Stomach (tissue), 19 donors: ENCODE measurements at places on chromosomes 1 and 21.

- no peak for DNase-seq
These were observed 50.4 kb upstream of the HNRNPU start for GRCh38 chr1:244914761-244915160.

GRCh38 chr1:217734973-217735372 is 103.8 kb downstream of the SPATA17 start:
- DNase-seq: no peak

DNA sequence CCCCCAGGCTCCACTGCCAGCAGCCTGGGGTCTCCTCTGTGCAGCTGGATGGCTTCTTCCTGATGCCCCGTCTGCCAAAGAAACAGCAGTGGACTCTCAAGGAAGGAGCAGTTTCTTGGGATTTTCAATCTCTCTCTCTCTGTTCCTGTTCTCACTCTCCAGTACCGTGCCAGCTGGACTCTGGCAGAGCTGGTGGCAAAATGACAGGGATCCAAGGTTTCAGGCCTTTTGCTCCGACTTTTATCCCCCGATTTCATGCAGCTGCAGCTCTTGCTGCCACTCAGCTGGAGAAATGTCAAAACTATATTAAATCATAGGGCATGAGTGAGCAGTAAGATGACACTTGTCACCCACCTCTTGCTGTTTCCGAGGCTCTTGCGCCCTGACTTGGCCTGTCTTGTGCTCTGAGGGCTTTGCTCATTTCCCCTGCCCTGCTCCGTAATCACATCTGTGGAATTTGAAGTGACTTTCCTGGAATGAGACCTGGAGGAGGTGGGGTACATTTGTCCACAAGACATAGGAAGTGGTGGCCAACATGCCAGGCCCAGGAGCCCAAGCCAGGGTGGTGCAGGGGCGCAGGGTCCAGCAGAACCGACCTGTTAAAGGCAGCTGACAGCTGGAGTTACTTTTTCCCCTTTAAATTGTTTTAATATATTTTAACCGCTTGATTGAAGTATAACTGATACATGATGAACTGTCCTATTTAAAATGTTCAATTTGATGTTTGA is 576.2 kb downstream of the PTPRU start:
- DNase-seq: no peak

- DNase-seq: peak; percentile 68
These were observed 2.2 kb downstream of the TMEM200B start for GRCh38 chr1:29121516-29121935.

DNA sequence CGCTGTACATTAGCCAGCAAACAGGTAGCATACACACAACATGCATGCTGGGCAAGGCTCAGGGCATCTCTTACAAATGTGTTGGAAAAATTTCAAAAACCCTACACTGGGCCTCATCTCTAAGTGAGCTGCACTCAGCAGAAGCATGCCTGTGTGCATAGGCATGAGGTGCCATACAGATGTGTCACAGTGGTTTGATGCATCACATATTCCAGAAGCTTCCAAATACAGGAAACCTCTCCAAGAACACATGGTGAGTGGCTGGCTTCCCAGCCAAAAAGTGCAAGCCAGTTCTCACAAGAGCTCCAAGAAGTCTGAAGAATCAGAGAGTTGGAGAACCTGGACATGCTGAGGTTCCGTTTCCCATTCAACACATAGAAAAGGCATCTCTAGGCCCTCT is 58.3 kb downstream of the CD46 start:
- DNase-seq: no peak

GRCh38 chr1:7060745-7061144 is 275.5 kb downstream of the CAMTA1 start:
- no peak for DNase-seq

DNA sequence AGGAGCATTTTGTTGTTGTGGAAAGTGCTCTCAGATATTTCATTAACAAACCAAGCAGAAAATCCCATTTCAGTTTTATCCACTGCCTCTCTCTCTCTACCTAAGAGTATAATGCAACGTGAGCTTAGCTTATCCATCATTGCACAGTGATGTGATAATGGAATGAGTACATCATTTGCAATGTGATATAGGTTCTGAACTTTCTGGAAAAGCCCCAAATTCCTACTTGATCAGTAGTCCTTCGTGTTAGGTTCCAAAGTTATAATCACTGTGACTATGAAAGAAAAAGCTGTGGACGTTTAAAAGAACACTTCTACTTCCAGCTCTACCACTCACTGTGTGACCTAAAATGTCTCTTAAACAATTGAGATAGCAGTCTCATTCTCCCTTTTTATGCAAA is 76.4 kb upstream of the PRMT6 start:
- no peak for DNase-seq

GRCh38 chr1:75980972-75981897 is 49.0 kb upstream of the ASB17 start:
- no peak for DNase-seq

- DNase-seq: peak; percentile 77
These were observed 504.5 kb downstream of the LMO4 start for GRCh38 chr1:87833166-87833565.

DNA sequence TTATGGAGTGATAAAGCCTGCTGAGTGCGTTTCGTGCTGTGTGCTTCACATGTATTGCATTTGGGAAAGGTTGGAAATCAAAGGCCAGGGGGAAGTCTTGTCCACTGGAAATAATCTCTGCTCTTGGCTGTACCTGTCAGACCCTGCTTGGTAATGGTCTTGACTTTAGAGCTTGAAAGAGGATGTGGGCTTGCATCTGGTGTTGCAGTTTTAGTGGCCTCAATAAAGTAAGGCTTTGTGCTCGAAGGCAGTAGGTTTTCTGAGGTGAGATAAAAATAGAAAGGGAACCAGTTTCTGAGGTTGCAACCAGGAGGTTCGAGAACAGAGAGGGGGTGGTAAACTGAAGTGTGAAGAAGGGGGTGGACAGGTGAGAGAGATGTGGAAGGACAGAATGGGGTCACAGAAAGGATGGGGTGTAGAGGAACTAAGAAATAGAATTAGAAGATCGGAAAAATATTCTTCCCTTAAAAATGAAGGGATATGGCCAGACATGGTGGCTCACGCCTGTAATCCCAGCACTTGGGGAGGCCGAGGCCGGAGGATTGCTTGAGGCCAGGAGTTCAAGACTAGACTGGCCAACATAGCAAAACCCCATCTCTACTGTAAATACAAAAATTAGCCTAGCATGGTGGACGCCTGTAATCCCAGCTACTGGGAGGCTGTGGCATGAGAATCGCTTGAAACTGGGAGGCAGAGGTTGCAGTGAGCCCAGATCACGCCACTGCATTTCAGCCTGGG is 1.5 kb downstream of the S100PBP start:
- DNase-seq: no peak

GRCh38 chr1:167904652-167905130 is 9.2 kb downstream of the ADCY10 start:
- DNase-seq: no peak

DNA sequence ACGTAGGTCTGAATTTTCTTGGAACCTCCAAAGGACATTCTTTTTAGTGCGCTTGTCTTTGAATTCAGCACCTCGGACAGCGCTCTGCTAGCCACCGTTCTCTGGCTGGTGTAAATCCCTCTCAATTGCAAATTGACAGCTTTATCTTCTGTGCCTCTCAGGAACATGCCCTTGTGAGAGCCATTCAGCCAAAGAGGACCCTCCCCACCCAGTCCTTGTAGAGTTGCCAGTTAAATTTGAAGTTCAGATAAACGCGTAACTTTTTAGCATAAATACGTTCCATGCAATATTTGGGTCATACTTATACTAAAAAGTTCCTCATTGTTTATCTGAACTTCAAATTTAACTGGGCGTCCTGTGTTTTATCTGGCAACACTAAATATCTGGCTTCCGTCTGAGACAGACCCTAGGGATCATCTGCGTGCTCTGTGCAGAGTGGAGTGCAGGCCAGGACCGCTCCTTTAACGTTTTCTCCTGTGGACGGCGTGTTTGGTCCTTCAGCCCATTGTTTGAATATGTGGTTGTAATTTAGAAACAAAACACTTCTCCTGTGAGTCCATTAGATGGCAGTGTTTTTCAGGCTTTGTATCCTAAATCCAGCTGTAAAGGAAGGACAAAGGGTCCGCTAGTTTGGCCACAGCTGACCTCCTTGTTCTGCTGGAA is 7.0 kb downstream of the KCNAB2 start:
- peak; percentile 65 for DNase-seq

DNA sequence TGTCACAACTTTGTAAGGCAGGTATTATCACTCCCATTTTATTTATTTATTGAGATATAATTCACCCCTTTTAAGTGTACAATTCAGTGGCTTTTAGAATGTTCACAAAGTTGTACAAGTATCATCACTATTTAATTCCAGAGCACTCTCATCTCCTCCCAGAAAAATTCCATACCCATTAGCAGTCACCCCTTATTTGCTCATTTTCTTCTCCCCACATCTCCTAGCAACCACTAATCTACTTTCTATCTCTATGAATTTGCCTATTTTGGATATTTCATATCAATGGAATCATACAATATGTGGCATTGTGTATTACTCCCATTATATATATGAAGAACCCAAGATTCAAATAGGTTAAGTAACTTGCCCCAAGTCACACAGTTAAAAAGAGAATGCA is 7.0 kb downstream of the DSTYK start:
- DNase-seq: no peak

DNA sequence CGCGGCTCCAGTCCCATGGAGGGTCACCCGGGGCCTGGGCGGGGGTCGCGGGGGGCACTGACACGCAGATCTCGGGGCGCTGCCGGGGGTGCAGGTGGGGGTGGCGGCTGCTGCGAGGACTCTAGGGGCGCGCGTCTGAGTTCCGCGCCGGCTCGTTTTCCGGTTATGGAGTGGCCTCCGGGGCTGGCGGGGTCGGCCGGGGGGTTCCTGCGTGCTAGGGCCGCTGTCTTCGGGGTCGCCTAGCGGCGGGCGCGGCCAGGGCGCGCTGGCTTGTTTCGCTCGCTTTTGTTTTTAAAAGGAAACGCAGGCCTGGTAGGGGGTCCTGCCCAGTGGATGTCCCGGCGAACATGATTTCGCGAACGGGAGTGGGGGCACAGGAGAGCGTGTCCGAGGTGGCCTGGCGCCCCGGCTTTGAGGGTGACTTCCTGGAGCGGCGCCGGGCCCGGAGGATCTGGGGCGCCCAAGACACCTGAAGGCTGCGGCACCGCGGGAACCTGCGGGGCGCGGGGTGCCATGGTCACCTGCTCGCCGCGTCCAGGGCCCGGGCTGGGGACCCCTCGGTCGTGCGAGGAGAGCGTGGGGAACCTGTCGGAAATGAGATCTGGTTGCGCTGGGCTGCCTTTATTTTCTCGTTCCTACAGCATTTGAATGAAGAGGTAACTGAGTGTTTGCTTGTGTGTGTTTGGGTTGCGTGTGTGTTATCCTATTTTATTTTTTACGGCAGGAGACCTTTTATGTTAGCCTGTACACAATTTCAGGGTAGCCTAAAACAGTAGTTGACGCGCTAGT is 618 bp downstream of the ETS2 start:
- DNase-seq: peak; percentile 71

- no peak for DNase-seq
These were observed at the start of gene FCRL4 for GRCh38 chr1:157597959-157598667. Gene FCRL4 (minus strand): TSS chr1:157598085. CDS start chr1:157597944, 141 bp downstream.

DNA sequence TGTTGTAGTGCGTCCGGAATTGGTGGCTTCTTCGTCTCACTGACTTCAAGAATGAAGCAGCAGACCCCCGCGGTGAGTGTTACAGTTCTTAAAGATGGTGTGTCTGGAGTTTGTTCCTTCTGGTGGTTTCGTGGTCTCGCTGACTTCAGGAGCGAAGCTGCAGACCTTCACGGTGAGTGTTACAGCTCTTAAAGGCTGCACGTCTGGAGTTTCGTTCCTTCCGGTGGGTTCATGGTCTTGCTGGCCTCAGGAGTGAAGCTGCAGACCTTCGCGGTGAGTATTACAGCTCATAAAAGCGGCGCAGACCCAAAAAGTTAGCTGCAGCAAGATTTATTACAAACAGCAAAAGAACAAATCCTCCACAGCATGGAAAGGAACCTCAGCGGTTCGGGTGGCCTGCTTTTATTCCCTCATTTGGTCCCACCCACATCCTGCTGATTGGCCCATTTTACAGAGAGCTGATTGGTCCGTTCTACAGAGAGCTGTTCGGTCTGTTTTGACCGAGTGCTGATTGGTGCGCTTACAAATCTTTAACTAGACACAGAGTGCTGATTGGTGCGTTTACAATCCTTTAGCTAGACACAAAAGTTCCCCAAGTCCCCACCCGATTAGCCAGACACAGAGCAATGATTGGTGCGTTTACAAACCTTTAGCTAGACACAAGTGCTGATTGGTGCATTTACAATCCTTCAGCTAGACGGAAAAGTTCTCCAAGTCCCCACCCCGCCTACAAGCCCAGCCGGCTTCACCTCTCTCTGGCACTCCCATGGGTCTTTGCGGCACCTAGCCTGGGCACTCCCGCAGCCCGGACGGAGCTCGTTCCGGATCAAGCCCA is 49.6 kb upstream of the KRTAP19-8 start:
- no peak for DNase-seq

- DNase-seq: no peak
These were observed 93.9 kb downstream of the ST3GAL3 start for GRCh38 chr1:43801203-43801602.

- no peak for DNase-seq
These were observed 57.8 kb upstream of the C1orf185 start for GRCh38 chr1:51044199-51044598.

- DNase-seq: no peak
These were observed 173.9 kb upstream of the CACYBP start for GRCh38 chr1:174825806-174826205.

GRCh38 chr1:59128784-59129227 is 168.1 kb upstream of the FGGY start:
- no peak for DNase-seq

- DNase-seq: no peak
These were observed 84.4 kb upstream of the ACTRT2 start for GRCh38 chr1:2936559-2937515.

DNA sequence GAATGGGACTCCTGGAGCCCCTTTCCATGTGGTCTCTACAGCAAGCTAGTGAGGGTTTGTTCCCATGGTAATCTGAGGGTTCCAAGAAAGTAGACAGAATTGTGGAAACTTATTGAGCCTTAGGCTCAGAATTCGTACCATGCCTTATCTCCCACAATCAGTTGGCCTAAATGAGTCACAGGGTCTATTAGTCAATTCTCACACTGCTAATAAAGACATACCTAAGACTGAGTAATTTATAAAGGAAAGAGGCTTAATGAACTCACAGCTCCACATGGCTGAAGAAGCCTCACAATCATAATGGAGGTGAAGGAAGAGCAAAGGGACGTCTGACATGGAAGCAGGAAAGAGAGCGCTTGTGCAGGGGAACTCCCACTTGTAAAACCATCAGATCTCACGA is 106.6 kb upstream of the CXADR start:
- DNase-seq: no peak

DNA sequence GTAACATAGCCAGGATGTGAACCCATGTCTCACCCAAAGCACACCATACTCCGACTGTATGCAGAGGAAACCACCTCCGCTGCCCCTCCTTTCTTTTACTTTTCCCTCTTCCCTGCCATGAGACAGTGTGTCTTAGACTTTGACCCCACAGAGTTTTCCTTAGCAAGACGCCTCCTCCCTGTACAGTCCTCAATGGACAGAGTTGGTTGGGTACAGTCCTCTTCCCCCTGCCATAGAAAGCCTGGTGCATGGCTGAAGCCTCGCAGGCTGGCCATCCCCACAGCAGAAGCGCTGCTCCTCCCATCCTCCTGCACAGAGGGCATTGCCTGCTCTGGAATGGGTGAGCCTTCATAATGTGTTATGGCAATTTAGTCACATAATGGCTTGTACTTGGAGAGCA is 127.9 kb downstream of the PLPP3 start:
- DNase-seq: peak; percentile 40

GRCh38 chr21:14070049-14070893 is 140.5 kb downstream of the LIPI start:
- peak; percentile 14 for DNase-seq

GRCh38 chr1:153422450-153423068 is 6.2 kb downstream of the S100A7A start:
- DNase-seq: peak; percentile 78

GRCh38 chr1:172393354-172393753 is 27.1 kb upstream of the C1orf105 start:
- no peak for DNase-seq
